ENCODE measurements at places on chromosomes 13 and 19.
A peak's percentile ranks its signal among the peaks of the same experiment; 100 is the strongest.

DNA sequence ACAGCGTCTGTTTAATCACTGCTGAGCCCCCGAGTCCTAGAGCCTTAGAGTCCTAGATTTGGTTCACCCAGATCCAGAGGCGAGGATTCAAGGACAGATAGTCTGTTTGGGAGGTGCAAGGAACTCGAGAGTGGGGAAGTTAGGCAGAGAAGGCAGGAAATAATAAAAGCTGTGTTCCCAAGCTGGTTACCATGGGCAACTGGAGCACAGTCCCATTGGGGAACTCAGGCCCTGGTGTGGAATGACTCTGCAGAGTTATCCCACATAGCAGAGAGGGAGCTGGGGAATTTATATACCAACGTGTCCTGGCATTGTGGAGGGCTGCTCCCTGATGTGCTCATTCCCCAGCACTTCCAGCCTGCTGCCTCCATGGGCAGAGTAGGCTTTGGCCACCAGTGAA is 9.7 kb downstream of the IGSF23 start:
- no peak for DNase-seq

- no peak for DNase-seq
Observed at GRCh38 chr13:105814219-105814901, 721.1 kb downstream of the EFNB2 start.

DNA sequence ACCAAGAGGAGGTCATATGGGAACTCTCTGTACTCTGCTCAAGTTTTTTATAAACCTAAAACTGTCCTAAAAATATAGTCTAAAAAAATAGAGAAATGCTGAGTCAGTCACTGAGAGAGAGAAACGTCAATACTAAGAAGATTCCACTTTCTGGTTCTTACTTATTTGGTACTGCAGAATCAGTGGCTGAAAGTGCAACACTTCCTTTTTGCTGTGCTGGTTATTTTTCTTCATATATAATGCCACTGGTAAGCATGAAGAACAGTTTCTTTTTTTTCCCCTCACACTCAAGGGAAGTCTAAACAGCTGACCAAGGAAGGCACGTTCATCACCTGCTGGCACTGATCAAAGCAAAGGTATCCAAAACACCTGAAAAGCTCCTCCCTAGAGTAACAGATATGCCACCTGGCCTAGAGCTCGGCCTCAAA is 44.3 kb upstream of the N4BP2L1 start:
- DNase-seq = no peak

- DNase-seq = no peak
Observed at GRCh38 chr13:54183728-54184127, 1155.1 kb downstream of the OLFM4 start.

DNA sequence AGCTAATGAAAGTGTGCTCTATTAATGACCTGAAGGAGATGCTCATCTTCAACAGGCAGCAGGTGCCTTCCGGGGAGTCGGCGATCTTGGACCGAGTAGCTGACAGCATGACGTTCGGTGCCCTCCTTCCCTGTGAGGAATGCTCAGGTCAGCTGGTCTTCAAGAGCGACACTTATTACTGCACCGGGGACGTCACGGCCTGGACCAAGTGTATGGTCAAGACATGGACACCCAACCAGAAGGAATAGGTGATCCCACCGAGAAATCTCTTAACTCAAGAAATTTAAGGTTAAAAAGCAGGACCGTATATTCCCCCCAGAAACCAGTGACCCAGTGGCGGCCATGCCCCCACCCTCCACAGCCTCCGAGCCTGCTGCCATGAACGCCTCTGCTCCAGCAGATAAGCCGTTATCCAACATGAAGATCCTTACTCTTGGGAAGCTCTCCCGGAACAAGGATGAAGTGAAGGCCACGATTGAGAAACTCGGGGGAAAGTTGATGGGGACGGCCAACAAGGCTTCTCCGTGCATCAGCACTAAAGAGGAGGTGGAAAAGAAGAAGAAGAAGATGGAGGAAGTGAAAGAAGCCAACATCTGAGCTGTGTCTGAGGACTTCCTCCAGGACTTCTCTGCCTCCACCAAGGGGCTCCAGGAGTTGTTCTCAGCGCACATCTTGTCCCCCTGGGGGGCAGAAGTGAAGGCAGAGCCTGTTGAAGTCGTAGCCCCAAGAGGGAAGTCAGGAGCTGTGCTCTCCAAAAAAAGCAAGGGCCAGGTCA is 22.8 kb upstream of the ANKRD10 start:
- no peak for DNase-seq

DNA sequence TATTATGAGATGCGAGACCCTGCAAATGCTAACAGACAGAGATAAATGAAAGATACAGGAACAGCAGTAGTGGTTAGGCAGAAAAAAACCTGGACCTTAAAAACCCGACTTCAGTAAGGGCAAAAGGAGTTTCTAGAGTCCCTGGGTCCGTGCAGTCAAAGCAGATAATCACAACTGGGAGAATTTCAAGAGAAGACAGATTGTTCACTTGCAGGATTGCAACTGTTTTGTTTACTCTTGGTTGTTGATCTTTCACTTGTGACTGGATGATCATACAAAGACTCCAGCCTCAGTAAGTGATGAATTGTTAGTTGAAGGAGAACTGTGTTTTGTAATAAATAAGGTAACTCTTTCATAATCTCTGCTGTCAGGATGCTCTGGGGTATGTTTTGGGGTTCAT is 135.1 kb downstream of the GPC6 start:
- DNase-seq = no peak

GRCh38 chr13:21175656-21176214 is 617 bp downstream of the SKA3 start:
- DNase-seq = no peak

GRCh38 chr19:15702534-15702930 is 25.3 kb upstream of the OR10H2 start:
- DNase-seq = no peak

GRCh38 chr13:99085808-99086266 is 108.0 kb upstream of the DOCK9 start:
- DNase-seq = no peak

DNA sequence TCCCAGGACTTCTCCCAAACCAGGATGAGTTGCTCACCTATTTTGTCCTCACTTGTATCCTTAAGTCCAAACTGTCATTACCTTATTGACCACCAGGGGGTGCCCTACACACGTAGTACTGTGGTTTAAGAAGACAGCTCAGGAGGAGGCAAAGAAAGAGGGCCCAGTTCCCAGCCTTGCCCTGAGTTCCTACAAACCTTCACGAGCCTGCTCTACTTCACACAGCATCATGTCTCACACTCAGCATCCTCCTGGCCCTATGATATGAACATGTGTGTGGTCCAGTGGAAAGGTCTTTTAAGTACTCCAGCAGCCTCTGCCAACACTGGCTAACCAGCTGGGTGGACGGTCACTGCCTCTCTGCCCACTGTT is 8.1 kb upstream of the ZNF784 start:
- peak; percentile 72 for DNase-seq
